Omental fat pad (tissue), 4 donors: ENCODE measurements at places on chromosomes 6 and 20. TPM values are rescaled to one million over a fixed set of nuclear protein-coding genes. Genes with fewer than 3 reads are reported as not detected.

The DUSP15 gene
- 0.84 TPM for total RNA-seq

The HEY2 gene
- total RNA-seq, result 0.24 TPM

The SLC22A23 gene
- total RNA-seq, result 13.2 TPM

The TFAP2C gene
- 2.7 TPM for total RNA-seq

The BPIFB4 gene
- not detected for total RNA-seq

The GLP1R gene
- not detected for total RNA-seq

The NCOA3 gene
- total RNA-seq, result 70.6 TPM

The PI3 gene
- 6.7 TPM for total RNA-seq

The BPIFB2 gene
- not detected for total RNA-seq

The PPP1R14C gene
- not detected for total RNA-seq

The SCGN gene
- 4.3 TPM for total RNA-seq

The C2 gene
- total RNA-seq, result 43.9 TPM
